ENCODE measurements at places on chromosomes 2 and 18. TPM values are rescaled to one million over a fixed set of nuclear protein-coding genes. Genes with fewer than 3 reads are reported as not detected.

DNA sequence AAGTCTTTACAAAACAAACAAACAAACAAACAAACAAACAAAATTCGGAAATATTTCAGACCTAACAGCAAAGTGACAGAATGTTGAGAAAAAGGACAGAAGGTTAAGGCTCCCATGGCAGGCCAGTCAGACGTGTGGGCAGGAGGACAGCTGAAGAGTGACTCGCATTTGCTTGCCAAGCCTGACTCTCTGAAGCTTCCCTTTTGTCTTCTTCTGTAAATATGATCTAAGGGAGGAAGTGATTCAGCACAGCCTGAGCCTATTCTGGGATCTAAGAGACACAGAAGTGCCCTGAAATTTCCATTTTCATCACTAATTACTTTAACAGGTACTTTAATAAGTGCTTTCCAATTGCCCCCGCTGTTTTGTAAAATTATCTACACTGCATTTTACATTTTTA lies 134.0 kb upstream of the LYPD1 start:
- DNase-seq = peak; percentile 25

DNA sequence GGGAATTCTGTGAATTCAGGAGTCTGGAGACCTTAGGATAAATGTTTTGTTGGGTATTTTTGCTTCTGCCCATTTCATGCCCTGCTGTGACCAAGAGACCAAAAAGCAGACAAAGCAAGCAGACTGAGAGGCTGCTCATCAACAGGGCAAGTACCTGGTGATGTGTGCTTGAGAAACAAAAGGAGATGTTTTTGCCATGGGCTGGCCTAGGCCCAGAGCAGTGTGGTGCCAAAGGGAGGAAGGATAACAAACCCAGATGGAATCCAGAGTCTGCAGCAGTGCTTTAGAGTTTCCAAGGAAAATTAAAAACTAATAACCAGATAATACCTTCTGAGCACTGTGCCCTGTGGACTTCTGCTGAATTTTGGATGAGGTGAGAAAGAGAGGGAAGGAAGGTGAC lies 538.4 kb downstream of the STK39 start:
- no peak for DNase-seq

- DNase-seq = peak; percentile 94
Measured at GRCh38 chr2:61470965-61471904, at the start of gene USP34. TSS of gene USP34 (minus strand) at chr2:61471087. CDS start at chr2:61470692, 395 bp downstream.

Gene FOXD4L1
- not detected for total RNA-seq

Gene RPIA
- total RNA-seq = 7.9 TPM
